ENCODE measurements at places on chromosomes 1 and 21.
A peak's percentile ranks its signal among the peaks of the same experiment; 100 is the strongest.

GRCh38 chr1:13996334-13996733 is 296.3 kb downstream of the PRDM2 start:
- DNase-seq = no peak

DNA sequence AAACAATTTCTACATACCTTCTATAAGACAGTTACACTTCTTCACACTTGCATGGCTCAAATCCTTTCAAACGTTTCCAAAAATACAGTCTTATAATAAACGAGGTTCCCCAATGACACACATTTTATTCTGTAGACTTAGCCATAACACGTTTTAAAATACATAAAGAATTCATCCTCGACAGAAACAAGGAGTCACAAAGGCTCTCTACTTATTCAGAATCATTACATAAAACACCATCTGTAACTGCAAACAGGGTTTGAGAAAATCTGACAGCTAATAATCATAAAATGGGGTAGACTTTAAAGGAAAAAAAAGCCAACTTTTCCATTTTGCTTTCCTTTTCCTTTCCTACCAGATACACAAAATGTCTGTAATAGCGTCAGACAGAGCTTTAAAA is 1.8 kb downstream of the PIK3R3 start:
- no peak for DNase-seq

- no peak for DNase-seq
These were observed 21.2 kb downstream of the PCAT6 start for GRCh38 chr1:202831906-202832305.

GRCh38 chr1:48808496-48808895 is 31.8 kb upstream of the BEND5 start:
- no peak for DNase-seq

DNA sequence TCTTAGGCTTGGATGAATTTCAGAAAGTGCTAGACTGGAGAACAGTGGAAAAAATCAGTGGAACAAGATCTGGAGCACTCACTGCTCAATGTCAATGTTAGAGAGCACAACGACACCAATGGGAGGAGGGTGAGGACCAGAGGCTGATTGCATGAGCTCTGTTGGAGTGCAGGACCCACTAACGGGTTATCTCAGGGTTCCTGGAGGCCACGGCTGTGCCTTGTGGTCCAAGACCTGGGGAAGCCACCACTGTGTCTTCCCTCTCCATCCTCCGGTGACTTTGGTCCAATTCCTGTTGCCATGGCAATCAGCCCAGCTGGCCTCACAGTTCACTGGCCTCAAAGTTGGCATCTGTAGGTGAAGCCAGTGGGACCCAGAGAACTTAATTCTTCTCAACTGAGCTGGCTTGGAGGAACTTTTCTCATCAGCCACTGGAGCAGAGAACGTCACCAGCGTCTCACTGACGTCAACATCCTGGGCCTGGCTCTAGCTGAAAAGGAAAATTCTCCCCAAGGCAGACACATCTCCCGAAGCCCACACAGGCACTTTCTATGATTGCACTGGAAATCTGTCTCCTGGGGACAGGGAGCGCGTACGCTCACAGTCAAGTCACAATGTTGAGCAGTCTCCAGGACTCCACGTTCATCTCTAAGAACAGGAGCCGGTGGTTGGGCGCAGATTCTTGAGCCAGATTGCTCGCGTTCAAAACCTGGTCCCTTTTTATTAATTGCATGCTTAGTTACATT is 21.9 kb upstream of the GPR157 start:
- peak; percentile 76 for DNase-seq

GRCh38 chr1:24946861-24947658 is 17.0 kb upstream of the RUNX3 start:
- DNase-seq = no peak

GRCh38 chr21:29228306-29228705 is 70.4 kb upstream of the BACH1 start:
- DNase-seq = no peak

- peak; percentile 81 for DNase-seq
These were observed 131.6 kb downstream of the RRAGC start for GRCh38 chr1:38727684-38728584.

DNA sequence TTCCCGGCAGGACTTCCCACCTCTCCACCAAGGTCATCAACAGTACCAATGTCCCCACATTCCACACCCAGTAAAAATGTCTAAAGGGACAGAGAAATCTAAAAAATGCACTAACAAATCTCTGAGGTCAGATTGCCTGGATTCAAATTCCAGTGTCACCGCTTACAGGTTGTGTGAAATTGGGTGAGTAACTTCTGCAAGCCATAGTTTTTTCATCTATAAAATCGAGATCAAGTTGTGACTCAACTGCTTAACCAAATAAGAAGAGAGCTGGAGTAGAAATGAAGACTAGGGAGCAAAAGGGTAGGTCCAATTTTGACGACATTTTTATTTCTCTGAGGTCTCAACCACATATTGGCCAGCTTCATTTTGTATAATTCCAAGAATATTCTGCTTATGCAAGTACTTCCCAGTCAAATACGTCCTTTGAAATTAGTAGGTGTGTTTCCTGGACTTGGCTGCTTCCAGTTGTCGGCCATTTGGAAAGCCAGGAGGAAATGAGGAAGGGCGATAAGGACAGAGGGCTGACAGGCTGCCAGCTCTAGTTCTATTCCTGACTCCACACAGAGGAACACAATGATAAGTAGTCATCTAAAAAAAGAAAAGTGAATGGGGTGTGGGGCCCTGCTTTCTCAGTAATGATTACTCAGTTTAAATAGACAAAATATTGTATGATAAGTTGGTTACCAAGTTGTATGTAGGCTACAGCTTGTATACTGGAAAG is 57.7 kb upstream of the ZC3H11B start:
- DNase-seq = no peak

- DNase-seq = peak; percentile 68
These were observed 1.6 kb downstream of the CASZ1 start for GRCh38 chr1:10794724-10795275.

GRCh38 chr1:75787524-75787923 is 1.5 kb downstream of the RABGGTB start:
- no peak for DNase-seq

DNA sequence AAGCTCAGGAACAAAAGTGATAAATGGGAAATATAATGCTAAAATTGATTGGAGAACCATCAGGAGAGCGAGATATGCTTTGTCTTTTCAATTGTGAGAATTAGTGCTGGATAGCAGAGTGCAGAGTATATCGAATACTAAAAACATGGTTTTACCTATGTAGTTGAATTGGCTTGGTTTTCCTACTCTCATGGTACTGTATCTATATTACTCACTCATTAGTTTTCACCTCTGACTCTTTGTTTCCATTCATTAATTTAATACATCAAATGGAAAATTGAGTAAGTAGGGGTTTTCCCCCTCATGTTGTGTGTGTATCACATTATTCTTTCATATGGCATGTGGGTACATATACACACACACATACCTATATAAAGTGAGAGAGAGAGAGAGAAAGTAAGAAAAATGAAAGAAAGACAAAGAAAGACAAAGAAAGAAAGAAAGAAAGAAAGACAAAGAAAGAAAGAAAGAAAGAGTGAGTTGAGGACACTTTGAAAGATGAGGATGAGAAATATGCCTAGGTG is 1574.5 kb downstream of the MRPL39 start:
- DNase-seq = no peak

DNA sequence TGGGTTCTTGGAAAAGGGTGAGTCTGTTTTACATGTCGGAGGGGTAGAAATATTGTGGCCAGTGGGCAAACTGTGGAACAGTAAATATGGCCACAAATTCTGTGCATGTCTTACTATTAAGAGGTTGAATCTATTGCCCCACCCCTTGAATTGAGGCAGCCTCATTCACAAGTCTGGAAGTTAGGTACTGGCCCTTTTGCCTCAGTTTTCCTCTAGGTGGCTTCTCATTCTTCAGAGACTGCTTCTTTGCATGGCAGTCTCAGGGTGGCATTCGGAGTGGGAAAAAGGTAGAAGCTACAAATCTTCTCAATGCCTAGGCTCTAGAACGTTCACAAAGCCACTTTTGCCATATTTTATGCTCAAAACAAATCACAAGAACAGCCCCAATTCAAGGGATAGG is 57.2 kb downstream of the SLC9C2 start:
- no peak for DNase-seq

DNA sequence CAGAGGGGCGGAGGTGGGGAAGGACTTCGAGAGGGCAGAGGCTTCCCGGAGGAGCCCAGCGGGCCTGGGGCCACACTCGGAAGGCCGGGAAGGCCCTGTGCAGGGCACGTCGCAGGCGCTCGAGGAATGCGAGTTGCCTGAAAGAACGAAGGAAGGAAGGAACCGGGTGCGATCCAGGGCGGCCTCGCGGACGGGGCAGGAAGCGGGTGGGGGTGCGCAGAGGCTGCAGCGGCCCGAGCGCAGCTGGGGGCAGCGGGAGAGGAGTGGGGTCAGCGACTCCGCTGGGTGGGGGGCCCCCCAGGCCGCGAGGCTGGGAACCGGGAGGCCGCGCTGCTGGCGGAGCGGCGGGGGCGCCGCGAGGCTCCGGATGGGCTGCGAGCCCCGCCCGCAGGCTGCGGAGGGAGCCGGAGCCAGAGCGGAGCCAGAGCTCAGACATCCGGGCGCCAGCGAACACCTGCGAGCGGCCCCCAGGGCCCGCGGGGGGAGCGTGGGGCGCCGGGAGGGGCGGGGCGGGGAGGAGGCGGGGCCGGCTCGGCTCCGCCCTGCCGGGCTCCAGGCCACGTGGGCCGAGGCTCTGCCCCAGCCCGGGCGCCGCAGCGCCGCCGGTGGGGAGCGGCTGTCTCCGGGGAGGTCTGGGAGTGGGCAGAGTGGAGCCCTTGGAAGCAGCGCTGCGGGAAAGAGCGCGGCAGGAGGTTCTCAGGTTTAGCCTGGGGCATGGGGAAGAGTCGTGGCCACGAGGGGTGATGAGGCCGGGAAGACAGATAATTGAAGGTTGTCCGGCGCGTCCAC is 4.6 kb downstream of the ID3 start:
- peak; percentile 90 for DNase-seq

DNA sequence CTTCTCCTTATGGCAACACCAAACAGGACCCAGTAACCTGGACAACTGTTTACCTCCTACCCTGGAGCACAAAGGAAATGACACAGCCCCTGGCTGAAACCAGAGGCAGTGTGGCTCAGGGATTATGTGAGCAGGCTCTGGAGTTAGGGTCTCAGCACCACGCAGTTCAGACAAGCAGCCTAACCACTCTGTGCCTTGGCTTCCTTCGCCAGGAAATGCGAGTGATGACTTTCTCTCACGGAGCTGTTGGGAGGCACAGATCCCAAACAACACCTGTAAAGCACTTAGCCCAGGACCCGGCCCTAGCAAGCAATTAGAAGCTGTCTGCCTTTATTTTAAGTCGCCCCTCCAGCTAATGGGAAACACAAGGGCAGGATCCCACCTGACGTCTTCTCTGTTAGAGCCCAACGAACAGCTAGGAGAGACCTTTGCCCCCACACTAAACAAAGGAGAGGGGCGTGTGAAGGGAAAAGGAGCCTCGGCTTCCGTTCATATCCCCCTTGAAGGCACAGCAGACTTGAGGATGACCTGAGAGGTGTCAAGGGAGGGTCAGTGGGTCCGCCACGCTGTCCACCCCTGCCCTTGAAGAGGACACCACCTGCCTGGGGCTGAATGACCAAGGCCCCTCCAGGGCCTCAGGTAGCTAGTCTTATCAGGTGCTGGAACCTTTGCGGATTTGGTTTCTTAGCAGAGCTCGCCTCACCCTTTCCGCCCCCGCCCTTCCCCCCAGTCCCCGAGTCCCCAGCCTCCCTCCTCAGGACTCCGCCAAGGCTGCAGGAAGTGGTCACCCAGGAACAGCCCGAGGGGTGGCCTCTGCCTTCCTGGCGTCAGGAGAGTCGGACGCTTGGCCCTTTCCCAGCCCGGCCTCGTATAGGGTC is 860 bp downstream of the TMEM63A start:
- peak; percentile 80 for DNase-seq

GRCh38 chr1:63847308-63847910 is 73.6 kb downstream of the ROR1 start:
- no peak for DNase-seq

- DNase-seq = no peak
These were observed 1.2 kb downstream of the RERE start for GRCh38 chr1:8816264-8816663.

- DNase-seq = peak; percentile 92
These were observed 8.8 kb upstream of the FAM20B start for GRCh38 chr1:179016706-179017382.

- no peak for DNase-seq
These were observed 58.4 kb upstream of the ATP1B1 start for GRCh38 chr1:169048043-169048442.

- DNase-seq = no peak
These were observed 73.8 kb upstream of the ZNF281 start for GRCh38 chr1:200483491-200484143.

DNA sequence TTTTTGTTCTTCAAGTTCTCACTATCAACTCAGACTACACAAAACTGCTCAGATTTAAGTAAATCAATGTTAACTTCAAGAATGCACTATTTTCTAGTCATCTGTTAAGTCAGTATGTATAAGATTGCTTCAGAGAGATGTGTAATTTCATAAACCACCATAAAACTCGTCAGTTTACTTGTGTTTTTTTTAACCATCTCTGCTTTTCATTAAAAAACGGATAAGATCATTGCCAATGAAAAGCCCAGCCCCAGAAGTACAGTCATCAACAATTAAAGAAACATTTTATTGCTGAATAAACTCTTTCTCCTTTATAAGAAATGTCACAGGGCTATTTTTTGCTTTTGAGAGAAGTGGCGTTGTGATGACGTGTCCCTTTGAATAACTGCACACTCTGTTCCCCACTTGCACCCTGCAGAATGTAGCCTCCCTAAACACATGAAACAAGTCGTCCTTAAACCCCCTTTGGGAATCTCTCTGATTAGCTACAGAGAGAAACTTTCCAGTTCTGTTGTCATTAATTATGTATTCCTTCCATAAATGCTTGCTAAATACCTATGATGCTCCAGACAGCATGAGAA is 202.7 kb upstream of the FOXD3 start:
- no peak for DNase-seq

- DNase-seq = no peak
These were observed 91.9 kb upstream of the KCNK2 start for GRCh38 chr1:214990619-214991018.

GRCh38 chr1:114462341-114462740 is 48.7 kb downstream of the TRIM33 start:
- DNase-seq = no peak

DNA sequence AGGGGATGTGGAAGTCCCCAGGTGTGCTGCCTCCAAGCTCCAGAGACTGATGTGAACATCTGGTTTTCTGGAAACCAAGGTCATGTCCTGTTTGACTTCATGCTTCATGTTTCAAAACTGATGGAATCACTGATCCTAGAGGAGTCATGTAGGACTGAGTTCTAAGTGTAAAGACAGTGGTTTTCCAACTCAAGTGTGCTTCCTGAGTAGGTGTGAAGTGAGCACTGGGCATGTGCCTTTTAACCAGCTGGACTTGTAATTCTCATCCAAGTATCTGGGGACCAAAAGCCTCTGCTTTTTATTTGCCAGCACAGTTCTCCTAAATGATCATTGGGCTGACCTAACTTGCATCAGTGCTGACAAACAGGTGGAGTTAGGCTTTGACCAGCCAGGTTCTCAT is 36.9 kb downstream of the ABCA4 start:
- no peak for DNase-seq

- no peak for DNase-seq
These were observed 116.9 kb downstream of the BEND5 start for GRCh38 chr1:48659801-48660200.

- no peak for DNase-seq
These were observed 19.8 kb downstream of the PGM1 start for GRCh38 chr1:63612971-63613370.

GRCh38 chr1:196091397-196092135 is 516.7 kb downstream of the KCNT2 start:
- no peak for DNase-seq

- DNase-seq = no peak
These were observed 103.8 kb downstream of the GREM2 start for GRCh38 chr1:240508201-240508600.

GRCh38 chr1:220497220-220497947 is 30.6 kb upstream of the MARK1 start:
- DNase-seq = no peak

Measured in sigmoid colon (tissue), 7 donors.